DMS79 (cell line): ENCODE measurements at places on chromosomes 2 and 18.
A peak's percentile ranks its signal among the peaks of the same experiment; 100 is the strongest.

GRCh38 chr18:23237524-23238151, 102.4 kb downstream of the CABLES1 start:
- DNase-seq: no peak

DNA sequence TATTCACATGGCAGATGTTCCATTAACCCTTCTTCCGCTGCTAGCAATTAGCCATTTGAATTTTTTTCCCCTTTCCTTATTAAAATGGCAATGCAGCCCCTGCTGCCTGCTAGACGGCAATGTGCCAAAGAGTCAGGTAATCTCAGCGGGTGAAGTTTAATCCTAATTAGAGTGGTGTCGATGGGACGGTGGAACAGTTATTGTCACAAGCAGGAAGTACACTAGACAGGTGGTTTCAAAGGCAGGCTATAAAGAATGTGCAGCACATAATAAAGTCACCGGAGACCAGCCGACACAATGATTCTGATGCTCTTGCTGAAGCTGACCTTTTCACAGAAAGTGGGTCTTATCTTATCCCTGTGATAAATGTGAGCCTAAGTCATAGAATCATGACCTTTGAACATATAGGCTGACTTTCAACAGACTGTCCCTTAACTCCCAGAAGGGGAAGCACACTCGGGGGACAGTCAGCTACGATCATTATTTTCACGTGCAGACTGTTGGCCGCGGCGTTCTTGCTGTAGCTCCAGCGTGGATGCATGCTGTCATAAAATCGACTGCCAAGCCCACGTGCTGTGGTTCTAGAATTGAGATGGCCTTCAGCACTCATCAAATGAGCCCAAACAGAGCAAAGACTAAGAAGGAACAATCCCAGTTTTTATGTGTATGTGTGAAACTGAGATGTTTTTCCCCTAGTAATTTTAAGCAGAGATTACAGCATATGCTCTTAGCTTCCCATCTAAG, 926.2 kb upstream of the SOX11 start:
- DNase-seq: no peak

DNA sequence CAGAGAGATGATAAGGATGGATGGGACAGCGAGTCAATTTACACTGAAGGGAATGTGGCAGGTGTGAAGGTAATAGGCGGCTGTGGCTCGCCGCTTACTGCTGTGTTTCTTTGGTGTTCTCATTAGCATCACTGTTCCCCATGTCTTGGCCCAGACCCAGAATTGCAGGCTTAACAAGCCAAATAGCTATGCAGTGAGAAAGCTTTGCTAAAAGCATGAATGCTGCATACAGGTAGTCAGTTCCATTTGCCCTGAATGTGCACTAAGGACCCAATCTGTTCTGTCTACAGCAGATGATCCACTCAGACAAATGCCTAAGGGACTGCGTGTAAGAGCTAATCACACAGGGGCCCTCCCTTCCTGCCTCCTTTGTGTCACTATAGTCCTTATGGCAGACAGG, 262.6 kb downstream of the DCDC2C start:
- DNase-seq: no peak

DNA sequence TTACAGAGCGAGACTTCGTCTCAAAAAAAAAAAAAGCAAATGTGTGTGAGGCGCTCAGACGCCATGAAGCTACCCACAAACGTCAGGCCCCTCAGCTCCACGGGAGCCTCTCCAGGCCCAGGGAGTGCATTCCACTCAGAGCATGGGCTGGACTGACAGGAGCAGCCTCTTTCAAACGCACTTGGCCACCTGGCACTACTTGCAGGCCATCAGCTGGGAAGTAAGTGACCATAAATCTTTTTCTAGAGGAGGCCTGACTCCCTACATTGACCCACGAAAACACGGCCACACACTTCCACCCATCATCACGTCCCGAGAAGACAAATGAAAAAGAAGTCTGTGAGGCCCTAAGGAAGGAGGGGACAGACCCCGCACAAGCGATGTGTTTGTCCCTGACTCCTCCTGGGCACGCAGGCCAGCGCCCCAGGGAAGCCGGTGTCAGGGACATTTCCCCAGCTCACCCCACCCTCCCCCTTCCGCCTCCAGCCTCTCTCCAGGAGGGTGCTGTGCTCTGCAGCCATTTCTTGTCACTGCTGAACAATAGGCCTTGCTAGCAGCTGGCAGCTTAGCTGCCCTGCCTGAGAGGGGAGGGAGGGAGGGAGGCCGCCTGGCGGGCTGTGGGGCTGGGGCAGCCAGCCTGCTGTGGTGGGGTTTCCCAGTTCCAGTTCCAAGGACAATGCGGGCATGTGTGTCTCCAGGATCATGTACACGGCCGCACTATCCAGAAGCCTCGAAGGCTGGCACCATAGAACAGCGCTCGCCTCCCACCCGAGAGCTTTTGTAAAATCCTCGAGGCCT, 26.6 kb downstream of the SERTAD2 start:
- DNase-seq: peak; percentile 81

DNA sequence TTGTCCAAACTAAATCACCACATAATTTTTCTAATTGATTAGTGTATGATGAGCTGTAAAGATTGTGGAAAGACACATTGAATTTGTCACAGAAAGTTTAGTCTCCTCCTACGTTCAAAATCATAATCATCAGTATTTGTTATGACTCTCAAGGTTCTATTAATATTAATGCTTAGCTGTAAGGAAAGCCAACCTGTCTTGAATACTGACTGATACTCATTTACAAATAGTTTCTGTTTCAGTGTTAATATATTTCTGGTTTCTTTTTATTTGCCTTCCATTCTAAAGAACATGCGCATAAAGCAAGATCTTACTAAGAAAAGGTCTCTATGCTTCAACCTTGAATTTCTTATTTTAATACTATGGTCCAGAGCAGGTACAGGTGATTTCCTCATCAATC, 55.1 kb downstream of the CPS1 start:
- no peak for DNase-seq
